ENCODE measurements at places on chromosomes 16 and 17.
A peak's percentile ranks its signal among the peaks of the same experiment; 100 is the strongest.

- no peak for DNase-seq
Observed at GRCh38 chr16:8590811-8591210, 500 bp upstream of the TMEM114 start.

- DNase-seq = no peak
Observed at GRCh38 chr17:44772308-44773045, 13.7 kb downstream of the ADAM11 start.

DNA sequence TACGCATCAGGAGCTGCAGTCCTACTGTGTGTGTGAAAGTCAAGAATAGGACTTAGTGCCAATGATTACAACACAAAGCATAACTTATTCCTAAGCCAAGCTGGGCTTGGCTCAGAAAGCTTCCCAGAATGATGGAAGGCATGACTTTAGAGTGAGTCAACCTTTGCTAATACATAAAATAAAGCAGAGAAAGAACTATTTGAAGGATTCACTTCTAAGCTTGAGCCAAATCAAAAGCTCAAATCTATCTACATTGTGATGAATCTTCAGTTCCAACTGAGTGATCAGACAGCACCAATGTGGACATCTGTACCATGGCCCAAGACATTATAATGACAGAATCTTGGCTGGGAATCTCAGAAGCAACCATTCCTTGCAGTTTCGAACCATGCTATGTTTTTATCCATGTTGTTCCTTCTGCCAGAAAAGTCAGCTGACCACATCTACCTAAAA, 41.4 kb downstream of the SMG6 start:
- no peak for DNase-seq

DNA sequence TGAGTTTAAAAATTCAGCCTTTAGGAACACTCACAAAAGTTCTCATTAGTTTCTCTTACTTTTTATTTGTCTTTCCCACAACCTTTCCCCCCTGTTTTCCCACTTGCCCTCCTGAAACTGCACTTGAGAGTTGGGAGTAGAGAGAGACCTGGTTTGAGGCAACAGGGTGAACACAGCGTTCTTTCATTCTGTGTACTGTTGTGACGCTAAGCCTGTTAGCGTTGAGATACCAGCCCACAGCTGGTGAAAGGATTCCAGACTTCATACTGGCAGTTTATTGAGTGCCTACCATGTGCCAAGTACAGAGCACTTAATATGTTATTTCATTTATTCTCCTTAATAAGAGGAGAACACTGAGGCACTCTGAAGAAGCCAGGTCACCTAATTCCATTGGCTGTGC, 10.3 kb downstream of the TNRC6C start:
- no peak for DNase-seq

DNA sequence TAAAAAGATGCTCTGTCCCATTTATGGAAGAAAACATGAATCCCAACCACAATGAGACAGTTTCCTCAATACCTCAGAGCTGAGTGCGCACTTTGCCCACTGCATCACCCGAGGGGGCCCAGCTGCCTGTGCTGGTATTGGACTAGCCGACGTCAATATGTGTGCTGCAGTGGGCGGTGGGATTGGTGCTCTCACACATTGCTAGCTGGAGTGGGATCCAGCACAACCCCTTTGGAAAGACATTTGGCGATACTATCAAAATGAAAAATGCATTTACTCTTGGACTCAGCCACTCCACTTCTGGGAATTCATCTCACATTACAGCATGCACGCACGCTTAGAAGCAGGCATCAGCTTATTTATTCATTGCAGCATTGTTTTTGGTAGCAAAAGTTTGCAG, 289.2 kb upstream of the FOXF1 start:
- DNase-seq = no peak

GRCh38 chr16:21103941-21104860, 46.4 kb downstream of the DNAH3 start:
- DNase-seq = no peak

DNA sequence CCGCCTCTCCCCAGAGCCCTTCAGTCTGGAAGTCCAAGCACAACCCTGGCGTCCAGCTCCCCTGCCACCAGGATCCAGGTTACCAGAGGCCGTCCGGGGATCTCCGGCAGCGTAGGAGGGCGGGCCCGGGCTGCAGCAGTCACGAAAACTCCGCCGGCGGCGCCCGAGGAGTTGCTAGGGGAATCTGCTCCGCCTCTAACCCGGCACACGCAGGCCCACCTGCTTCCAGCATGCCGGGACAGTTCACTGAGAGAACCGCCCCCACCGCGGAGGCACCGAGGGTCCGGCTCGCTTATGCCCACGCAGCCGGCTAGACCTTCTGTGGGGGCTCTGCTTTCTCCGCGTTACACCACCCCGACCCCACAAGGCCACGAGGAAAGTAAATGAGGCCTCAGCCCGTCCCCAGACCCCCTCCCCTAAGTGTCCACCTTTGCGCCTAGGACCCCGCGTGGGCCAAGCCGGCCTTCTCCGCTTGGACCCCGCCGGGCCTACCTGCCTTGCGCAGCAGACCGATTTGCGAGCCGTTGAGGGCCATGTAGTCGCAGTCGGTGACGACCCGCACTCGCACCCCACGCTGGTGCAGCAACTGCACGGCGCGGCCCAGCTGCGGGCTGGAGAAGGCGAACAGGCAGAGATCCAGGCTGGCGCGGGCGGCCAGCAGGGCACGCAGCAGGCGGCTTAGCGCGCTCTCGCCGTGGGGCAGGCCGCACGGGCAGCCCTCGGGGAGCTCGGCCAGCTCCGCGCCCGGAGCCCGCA, 587 bp downstream of the PLD6 start:
- DNase-seq = peak; percentile 41

DNA sequence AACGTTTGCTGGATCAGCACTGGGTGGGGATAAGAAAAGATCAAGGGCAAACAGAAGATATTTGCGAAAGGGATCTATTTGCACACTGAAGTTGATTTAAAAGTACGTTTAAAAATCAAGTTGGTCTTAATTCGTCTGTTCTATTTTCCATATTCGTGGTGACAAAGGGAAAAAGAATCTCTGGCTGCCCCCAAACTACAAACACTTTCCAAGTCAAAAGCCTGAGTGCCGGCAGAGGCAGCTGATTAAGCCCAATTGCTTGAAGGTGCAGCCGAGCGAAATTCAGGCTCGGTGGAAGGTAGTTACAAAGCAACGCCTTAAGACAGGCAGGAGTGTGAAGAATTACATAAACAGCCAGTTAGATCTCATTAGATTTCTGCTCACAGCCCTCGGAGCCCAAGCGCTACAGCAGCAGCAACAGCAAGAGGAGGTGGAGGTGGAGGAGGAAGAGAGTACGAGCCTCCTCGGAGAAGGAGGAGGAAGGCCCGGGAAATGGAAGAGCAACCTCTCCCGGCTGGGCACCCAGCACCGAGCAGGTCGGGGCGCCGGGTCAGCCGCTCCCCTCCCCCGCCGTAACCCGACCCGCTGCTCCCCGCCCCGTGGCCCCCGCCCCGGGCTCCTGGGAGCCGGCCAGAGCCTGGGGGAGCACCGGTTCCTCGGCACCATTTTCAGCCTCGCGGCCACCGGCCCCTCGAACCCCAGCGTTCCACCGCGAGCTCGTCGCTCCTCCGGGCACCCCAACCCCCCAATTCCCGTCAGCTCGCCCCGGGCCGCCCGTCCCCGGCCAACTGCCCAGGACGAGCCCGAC, 890 bp downstream of the TOB1 start:
- no peak for DNase-seq

- no peak for DNase-seq
Observed at GRCh38 chr17:42866631-42867575, 15.9 kb downstream of the AOC3 start.

DNA sequence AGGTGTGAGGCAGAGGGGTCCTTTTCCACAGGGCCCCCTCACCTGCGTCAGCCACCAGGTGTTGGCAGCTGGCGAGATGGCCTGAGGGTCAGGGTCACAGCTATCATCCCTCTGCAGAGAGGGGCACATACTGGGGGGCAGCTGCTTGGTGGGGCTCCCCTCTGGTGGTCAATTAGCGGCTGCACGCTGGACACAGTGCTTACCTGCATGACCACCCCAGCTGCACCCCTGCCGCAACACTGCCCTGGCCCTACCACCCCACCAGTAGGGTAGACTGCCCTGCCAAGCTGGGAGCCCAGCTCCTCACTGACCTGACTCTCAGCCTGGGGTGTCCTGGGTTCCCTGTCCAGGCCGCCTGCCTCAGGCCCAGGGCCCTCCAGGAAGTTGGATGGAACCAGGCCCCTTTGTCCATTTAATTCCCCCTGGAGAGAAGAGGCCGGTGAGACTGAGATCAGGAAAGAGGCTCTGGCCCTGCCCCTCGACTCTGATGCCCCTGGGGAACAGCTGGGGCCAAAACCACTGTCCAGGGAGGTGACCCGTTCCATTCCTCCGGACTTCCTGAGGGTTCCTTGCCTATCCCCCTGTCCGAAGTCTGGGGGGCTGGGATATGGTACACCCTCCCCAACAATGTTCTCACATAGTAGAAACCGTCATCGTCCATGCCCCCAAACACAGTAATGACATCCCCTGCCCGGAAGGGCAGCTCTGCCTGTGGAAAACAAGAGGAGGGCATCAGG, 23.7 kb downstream of the TSPOAP1 start:
- no peak for DNase-seq

- DNase-seq = peak; percentile 41
Observed at GRCh38 chr17:80720610-80721577, 176.3 kb downstream of the RPTOR start.

DNA sequence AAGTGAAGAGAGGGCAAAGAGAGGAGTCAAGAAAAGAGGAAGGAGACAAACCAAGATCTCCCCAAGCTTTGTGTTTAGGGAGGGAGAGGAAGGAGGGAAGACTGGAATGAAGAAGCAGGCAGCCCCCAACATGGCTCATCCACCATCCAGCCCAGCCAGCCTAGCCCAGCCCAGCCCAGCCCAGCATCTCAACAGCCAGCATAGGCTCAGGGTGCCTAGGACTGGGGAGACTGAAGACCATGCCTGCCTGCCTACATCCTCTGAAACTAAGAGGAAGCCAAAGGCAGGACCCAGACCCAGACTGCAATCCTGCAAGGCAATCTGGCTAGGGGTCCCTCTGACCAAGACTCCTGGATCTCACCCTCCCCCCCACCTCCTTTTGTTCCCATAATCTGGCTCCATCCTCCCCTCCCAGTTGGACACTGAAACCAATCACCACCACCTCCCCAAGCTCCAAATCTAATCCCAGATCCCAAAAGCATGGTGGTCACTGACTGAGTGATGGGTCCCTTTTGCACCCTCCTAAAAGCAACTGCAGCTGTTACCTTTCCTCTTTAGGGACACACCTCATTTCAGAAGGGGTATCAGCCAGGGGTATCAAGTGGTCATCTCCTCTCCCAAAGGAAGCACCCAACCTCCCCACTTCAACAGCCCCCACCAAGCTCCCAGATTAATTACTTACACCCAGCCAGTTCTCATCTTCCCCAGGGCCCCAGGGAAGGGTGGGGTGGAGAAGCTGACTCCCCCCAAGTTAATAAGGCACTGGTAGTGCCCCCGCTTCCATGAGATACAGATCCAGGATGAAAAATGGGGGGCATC, 1.2 kb downstream of the HDAC5 start:
- no peak for DNase-seq

DNA sequence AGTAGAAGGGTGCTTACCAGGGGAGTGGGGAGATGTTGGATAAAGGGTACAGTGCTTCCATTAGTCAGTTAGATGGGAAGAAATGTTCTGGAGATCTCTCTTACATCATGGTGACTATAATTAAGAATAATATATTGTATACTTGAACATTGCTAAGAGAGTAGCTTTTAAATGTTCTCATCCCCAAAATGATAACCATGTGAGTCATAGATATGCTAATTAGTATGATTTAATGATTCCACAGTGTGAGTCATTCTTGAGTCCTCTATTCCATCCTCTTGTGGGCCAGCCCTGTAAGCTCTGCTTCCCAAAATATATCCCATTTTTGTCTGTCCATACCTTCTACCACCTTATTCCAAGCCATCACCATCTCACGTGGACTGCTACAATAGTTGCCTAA, 80.6 kb upstream of the CDH11 start:
- no peak for DNase-seq

DNA sequence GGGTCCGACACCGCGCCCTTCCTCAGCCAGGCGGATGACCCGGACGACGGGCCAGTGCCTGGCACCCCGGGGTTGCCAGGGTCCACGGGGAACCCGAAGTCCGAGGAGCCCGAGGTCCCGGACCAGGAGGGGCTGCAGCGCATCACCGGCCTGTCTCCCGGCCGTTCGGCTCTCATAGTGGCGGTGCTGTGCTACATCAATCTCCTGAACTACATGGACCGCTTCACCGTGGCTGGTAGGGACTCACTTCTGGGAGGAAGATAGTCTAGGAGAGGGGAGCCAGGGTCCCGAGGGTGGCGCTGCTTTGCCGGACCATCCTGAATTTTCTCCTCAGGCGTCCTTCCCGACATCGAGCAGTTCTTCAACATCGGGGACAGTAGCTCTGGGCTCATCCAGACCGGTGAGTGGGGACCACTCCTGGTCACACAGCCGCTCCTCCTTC, 601 bp downstream of the SPNS1 start:
- no peak for DNase-seq

DNA sequence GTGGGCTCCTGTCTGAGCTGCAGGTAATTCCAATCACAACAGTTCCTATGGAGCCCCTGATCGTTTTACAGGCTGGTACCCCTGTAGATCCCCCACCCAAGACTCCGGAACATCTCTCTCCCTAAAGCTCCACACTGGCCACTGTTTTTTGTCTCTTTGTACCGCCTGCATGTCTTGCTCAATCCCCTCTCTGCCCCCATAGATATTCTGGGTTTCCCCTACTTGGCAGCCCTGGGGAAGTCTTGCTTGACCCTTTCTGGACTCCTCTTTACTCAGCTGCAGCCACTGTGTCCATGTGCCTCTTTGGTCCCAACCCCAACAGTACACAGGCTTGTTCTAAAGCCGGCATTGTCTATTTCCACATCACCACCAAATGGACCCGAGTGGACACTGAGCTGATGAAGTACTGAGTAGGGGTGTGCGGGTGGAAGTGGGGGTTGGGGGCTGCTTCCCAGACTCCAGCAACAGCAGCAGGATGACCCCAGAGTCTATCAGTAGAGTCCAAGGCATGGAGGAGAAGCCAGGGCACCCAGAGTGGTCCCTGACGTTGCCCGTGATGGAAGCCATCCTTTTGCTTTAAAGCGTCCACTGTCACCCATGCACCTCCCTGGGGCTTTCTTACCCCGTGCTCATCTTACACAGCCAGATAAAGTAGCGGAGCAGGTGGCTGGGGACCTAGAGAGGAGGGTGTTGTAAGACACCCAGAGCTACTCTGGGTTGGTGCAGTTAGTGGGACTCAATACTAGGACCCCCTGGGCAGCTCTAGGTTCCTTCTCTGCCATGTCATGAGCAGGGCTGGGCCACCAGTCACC, 6.4 kb downstream of the CD300LB start:
- no peak for DNase-seq

GRCh38 chr16:83187405-83187804, 560.6 kb downstream of the CDH13 start:
- no peak for DNase-seq

GRCh38 chr17:33682599-33682998, 389.5 kb upstream of the ASIC2 start:
- DNase-seq = no peak

All from stimulated activated CD4-positive, alpha-beta T cell treated with anti-CD3 and anti-CD28 coated beads, Interleukin-1b, Interleukin-23, amount 100 ng/mL, for 1 hour (primary cell).